Stimulated activated CD4-positive, alpha-beta T cell treated with anti-CD3 and anti-CD28 coated beads, Interleukin-1b, Interleukin-23, amount 100 ng/mL, for 48 hours (primary cell): ENCODE measurements at places on chromosomes 6 and 20.

DNA sequence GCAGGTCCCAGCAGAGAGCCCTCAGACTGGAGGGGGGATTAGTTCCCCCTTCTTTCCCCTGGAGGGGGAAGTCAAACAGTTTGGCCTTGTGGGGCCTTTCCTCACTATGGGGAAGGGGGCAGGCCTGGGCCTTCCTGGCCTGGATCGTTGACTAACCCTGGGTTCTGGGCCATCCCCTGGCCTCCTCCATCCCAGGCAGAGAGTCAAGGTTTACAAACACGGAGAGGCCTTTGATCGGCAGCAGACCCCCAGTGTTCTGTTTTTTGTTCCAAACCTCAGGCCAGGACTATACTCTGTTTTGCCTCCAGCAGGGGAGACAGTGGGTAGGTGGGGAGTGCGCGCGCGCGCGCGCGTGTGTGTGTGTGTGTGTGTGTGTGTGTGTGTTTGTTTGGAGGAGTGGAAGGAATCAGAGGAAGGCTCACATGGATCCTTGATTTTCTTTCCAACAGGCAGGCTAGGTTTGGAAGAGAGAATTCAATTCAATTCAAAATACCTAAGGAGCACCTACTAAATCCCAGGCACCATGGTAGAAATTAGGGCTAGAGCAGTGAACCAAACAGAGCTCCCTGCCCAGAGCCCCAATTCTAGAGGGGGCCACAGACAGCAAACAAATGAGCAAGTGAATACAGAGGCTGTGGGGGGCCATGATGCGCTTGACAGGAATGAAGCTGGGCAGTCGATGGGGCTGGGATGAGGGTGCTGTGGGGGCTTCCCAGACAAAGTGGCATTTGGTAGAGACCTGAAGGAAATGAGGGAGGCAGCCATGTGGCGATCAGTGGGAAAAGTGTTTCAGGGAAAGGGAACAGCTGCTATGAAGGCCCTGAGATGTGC, 14.8 kb downstream of the TP53RK start:
- no peak for DNase-seq

DNA sequence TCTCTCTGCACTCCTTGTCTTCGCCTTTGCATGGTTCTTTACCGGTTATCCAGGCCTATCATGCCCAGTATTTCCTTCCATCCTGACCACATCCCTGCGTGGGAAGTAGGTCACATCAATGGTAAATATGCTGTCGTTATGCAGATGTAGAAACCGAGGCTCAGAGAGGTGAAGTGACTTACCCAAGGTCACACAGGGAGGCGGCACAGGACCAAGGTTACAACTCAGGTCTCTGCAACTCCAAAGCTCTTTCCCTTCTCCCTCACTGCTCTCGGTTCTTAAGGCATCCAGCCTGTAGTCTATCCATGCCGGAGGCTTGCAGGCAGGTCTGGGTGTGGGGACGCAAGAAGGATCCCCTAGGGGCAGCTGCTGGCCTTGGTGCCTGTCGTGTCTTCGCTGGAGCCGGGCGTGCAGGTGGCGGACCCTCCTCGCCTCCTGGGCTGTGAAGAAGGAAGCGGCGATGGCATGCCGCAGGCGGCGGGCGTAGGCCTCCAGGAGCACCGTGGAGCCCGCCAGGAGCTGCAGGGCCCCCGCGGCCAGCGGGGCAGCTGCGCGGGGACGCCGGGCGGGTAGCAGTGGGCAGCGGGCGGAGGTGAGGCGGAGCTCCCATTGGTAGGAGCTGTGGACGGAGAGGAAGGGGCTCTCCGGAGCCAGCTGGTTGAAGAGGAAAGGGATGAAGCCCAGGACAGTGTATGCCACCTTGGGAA, 9.1 kb downstream of the OCSTAMP start:
- DNase-seq, result no peak

DNA sequence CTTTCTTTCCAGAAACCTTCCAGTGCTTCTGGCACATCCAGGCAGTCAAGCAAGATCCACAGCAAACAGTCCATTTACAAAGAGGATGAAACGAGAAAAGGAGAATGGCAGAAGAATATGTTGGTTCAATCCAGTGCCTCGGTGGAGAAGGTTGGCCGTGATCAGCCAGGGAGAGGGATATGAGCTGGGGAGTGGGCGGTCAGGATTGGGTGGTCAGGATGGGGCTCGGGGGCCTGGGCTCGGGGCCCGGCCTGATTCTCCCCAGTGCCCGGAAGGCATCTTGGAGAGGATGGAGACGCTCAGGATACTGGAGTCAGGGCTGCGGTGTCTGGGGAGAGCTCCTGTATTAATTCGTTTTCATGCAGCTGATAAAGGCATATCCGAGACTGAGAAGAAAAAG, 61.3 kb downstream of the EFCAB8 start:
- DNase-seq, result no peak

DNA sequence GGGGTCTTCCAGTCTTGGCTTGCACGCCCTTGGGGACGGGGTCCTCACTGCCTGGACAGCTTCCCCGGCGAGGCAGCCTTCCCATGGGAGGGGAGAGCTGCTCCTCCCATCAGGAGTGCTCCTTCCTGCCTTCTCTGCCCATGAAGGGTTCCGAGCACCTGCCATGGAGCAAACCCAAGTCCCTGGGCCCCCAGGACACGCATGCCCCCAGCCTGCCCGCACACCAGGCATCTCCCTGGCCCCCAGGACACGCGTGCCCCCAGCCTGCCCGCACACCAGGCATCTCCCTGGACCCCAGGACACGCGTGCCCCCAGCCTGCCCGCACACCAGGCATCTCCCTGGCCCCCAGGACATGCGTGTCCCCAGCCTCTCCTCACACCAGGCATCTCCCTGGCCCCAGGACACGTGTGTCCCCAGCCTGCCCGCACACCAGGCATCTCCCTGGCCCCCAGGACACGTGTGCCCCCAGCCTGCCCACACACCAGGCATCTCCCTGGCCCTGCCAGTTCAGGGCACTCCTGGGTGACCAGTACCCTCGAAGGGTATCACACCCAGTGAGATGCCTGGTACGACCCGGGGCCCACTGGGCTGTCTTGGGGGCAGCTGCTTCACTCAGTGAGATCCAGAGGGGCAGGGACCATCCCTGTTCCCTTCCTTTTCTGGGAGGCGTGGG, 21.7 kb downstream of the COL20A1 start:
- DNase-seq, result no peak

GRCh38 chr6:134177753-134178160, 125.3 kb upstream of the SLC2A12 start:
- no peak for DNase-seq

DNA sequence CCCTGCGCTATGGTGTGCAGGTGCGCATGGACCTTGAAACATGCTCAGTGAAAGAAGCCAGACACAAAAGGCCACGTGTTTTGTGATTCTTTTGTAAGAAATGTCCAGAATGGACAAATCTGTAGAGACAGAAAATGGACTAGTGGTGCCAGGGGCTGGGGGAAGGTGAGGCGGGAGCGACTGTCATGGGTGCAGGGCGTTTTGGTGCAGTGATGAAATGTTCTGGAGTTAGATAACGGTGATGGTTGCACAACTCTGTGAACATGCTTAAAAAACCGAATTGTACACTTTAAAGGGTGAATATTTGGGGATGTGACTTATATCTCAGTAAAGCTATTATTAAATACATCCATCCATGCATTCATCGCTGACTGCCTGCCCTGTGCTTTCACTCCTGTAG, 31.7 kb upstream of the NTSR1 start:
- no peak for DNase-seq

DNA sequence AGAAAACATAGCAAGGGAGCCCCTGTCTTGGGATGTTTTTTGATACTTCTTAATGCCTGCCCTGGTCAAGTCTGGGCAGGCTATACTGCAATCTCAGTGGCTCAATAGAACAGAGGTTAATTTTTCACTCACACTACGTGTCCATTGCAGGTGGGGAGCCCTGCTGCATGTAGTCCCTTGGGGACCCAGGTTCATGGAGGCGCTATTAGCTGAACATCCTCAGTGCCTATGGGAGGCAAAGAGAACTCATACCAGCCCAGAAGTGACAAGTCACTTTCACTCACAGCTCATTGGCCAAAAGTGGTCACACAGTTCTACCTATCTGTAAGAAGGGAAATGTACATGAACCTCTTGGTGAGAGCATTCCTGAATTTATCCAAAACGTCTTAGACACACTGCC, 23.2 kb downstream of the CGA start:
- DNase-seq, result no peak

DNA sequence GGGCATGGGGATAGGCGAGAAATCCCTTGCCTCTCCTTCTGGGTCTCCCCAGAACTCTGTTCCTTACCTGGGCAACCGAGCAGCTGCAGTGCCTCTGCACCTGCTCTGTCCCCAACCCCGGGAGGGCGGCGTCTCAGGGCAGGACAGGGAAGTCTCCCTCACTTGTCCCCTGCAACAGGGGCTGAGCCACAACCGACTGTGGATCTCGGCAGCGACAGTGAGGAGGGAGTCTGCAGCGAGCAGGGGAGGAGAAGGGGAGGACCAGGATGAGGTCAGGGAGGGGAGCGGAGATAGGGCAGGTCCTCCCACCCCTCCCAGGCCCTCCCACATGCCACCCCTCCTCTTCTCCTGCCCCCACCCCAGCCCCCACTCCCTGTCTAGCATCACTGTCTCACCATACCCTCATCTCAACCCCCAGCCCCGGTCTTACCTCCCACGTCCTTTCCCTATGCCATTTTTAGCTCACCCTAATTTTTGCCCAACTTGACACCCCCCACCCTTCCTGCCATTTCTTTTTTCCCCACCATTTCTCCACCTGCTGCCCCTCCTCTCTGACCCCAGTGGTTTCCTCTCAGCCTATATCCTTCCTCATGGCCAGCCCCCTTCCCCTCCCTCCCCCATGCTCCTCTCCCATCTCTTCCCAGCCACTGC, at the start of gene TNXB:
TSS of gene TNXB (minus strand) at position 225 of the 651 bp plus-strand sequence. CDS start 11,140 bp downstream, outside the sequence.
- no peak for DNase-seq

DNA sequence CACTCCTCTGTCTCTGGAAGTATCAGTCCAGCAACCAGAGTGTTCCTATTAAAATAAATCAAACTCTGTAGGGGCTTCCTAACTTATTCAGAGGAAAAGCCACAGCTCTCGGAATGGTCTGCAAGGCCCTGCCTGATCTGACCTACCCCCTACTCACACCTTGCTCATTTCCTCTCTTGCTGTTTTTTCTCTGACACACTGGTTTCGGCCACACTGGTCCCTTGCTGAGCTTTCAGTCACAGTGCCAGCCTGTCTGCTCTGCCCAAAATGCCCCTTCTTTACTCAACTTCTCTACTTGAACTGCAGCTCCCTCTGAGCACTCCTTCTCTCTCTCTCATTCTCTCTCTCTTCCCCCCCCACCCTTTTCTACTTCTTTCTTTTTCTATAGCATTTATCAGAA, 430.2 kb downstream of the UTRN start:
- no peak for DNase-seq

GRCh38 chr6:109076377-109076776, 18.3 kb downstream of the SESN1 start:
- DNase-seq, result no peak

GRCh38 chr20:17715075-17715474, 15.3 kb downstream of the BANF2 start:
- DNase-seq, result no peak

DNA sequence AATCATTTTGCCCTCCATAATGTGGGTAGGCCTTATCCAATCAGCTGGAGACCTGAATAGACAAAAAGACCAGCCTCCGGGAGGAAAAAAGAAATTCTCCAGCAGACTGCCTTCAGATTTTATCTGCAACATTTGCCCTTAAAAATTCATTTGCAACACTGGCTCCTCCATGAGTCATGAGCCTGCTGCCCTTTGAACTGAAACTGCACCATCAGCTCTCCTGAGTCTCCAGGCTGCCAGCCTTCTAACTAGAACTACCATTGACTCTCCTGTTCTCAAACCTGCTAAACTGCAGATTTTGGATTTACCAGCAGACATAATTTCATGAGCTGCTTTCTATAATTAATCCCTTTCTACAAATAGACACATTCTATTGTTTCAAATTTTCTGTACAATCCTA, 223.9 kb upstream of the THEMIS start:
- DNase-seq, result peak; percentile 12

DNA sequence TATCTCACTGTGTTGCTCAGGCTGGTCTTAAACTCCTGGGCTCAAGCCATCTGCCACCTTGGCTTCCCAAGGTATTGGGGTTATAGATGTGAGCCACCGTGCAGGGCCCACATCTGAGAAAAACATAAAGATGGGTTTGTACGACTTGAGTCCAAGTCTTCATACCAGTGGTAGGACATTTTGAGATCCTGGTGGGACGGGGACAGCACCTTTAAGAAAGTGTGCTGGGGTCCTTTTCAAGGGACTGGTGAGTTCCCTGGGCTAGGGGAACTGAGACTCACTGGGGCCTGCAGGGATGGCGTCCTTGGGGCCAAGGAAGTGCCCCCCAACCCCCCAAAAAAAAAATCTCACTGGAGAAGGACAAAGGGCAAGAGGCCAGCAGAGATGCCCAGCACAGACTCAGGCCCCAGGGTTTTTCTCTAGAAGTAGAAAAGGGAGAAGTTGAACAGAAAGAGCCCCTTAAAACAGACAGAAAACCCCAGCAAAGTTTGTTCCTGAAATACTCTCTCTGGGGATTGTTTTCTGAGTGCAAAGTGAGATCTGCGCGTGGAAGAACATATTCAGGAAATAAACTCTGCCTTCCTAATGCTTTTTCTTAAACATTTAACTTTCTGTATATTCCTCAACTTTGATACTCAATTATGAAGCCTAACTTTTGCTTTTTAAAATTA, 10.7 kb downstream of the OSBPL2 start:
- no peak for DNase-seq

DNA sequence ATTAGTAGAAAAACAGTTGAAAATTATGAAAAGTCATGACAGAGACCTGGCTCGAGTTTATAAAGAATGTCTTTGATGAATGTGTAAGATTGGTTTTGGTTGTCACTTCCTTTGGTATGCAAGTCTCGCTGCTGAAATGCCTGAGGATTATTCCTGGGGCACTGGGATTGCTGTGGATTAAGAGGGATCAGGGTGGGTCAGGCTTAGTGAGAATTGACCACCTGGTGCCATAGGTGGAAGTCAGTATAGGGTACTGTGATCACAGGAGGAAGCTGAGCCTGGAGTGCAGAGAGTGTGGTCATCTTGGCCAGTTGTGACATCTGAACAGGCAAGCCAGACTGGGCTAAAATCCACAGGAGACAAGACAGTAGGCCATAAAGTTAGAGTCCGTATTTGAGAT, 34.9 kb downstream of the CEP43 start:
- no peak for DNase-seq

- no peak for DNase-seq
These were observed 2.3 kb upstream of the SOX18 start for GRCh38 chr20:64051561-64052325.

DNA sequence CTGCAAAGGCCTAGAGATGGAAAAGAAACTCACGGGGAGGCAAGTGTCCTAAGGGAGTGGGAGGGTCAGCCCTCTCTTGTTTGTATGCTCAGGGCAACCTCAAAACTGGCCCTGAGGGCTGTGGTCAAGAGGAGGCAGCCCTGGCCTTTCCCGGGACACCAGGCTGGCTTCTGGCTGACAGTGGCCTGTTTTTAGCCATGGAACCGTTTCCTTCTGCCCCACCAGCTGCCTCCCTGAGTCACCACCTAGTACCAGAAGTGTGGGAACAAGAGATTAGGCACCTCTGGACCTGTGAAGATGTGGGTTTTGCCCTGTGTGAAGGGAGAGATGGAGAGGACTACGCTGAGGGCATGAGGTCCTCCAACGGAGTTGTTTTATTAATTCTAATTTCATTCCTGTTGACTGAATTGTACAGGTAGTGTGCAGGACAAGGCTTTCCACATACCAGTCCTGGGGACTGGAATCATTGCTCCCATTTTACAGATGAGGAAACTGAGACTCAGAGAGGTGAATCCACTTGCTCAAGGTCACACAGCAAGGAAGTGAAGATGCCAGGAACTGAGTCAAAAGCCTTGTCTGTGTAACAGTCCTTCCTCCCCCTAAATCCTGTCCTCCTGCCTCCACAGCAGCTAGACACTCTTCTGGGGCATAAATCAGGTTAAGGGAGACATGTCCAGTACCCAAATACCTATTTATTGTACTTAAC, 5.5 kb downstream of the FOXS1 start:
- no peak for DNase-seq
